ENCODE measurements at places on chromosomes 1 and 21. TPM values are rescaled to one million over a fixed set of nuclear protein-coding genes. Genes with fewer than 3 reads are reported as not detected.

GRCh38 chr1:58584082-58584895 is 7.2 kb upstream of the TACSTD2 start:
- peak; percentile 78 for DNase-seq

- DNase-seq = no peak
Observed at GRCh38 chr1:161499099-161500039, 5.9 kb upstream of the FCGR2A start.

GRCh38 chr1:194821091-194821490 is 1634.7 kb upstream of the B3GALT2 start:
- no peak for DNase-seq

GRCh38 chr1:226799634-226800281 is 60.7 kb upstream of the ITPKB start:
- DNase-seq = no peak

- no peak for DNase-seq
Observed at GRCh38 chr1:198907423-198907746, 268.5 kb downstream of the PTPRC start.

GRCh38 chr1:233485385-233485784 is 128.5 kb upstream of the KCNK1 start:
- no peak for DNase-seq

- no peak for DNase-seq
Observed at GRCh38 chr1:3091334-3091733, 22.3 kb downstream of the PRDM16 start.

GRCh38 chr1:43666608-43667007 is 16.7 kb downstream of the KDM4A start:
- DNase-seq = no peak

GRCh38 chr21:33755354-33755753 is 113.1 kb downstream of the ITSN1 start:
- no peak for DNase-seq

GRCh38 chr1:60916906-60917305 is 165.5 kb upstream of the NFIA start:
- DNase-seq = no peak

- DNase-seq = no peak
Observed at GRCh38 chr1:18128298-18128697, 20.7 kb downstream of the IGSF21 start.

DNA sequence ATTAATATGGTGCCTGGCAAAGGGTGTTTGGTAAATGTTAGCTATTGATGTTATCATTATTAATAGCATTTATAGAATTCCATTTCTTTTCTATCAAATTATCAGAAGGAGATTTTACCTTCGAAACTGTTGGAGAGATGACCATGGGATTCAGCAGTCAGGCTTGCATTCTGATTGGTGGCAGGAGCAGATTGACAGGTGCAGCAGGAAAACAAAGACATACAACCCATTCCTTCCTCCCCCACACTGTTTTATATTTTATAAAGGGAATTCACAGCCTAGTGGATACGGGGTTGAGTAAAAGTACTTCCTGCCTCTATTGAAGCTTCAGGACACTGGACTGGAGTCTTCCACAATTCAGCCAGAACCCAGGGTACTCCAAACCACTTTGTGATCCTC is 55.1 kb upstream of the SYT14 start:
- no peak for DNase-seq

- DNase-seq = no peak
Observed at GRCh38 chr1:199875856-199876255, 151.7 kb upstream of the NR5A2 start.

GRCh38 chr1:150529017-150529416 is 13.5 kb downstream of the FALEC start:
- no peak for DNase-seq

GRCh38 chr1:15090373-15090772 is 63.2 kb upstream of the TMEM51 start:
- no peak for DNase-seq

DNA sequence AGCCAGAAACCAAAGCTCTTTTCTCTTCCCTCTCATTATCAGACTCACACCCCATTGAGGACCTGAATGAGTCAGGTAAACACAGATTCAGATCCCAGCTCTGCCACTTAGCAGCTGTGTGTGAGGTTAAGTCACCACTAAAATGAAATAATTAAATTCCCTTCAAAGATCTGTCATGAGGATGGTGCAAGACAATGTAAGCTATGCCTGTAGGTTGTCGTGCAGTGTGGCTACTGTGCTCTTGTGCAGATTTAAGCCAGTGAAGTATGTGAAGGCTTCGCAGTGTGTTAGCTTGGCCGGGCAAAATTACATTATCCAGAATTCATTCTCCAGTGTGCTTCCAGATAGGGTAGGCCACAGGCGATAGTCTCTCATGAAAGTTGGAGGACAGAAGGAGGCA is 13.6 kb downstream of the UBL4B start:
- no peak for DNase-seq

DNA sequence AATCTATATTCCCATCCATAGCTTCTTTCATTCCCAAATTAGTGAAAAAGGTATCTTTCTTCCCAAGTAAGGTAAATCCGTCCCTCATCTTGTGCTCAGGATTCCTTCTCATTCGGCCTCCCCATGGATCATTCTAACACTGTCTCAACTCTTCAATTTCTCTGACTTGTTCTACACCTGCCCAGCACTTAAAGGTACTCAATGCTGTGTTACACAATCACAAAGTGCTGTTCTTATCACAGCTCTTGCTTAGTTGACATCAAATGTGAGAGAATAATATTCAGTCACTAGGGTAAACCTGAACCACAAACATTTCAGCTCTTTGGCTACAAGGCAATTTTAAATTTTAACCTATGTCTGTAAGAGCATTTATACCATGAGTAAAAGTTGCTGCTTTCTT is 94.8 kb downstream of the DIRAS3 start:
- no peak for DNase-seq

DNA sequence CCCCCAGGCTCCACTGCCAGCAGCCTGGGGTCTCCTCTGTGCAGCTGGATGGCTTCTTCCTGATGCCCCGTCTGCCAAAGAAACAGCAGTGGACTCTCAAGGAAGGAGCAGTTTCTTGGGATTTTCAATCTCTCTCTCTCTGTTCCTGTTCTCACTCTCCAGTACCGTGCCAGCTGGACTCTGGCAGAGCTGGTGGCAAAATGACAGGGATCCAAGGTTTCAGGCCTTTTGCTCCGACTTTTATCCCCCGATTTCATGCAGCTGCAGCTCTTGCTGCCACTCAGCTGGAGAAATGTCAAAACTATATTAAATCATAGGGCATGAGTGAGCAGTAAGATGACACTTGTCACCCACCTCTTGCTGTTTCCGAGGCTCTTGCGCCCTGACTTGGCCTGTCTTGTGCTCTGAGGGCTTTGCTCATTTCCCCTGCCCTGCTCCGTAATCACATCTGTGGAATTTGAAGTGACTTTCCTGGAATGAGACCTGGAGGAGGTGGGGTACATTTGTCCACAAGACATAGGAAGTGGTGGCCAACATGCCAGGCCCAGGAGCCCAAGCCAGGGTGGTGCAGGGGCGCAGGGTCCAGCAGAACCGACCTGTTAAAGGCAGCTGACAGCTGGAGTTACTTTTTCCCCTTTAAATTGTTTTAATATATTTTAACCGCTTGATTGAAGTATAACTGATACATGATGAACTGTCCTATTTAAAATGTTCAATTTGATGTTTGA is 576.2 kb downstream of the PTPRU start:
- no peak for DNase-seq

DNA sequence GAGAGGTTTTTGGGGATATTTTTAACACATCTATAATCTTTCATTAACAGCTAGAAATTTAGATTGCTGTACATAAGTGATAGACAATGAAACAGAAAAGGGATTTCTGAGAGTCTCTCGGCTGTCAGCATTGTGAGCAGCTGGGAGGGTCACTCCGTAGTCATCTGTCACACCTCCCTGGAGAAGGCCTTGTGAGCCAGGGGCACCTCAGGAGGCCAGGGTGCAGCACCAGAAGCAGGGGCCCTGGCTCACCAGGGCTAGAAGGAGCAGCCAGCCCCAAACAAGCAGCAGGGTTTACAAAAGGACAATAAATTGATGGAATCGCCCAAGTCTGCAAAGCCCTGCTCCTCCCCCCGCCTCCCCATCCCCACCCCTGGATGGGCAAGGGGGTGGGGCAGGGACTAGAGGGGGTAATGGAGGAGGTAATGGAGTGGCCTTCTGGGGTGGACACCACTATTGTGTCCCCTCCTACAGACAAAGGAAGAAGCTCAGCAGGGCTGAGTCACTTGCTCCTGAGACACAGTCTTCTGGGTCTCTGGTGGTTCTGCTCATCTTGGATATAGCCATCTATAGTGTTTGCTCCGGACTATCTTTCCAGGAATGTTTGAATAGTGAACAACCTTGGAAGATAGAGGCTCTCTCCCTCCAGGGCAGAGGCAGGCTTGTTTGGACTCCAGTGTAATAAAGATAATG is 263.4 kb downstream of the NPHP4 start:
- no peak for DNase-seq

GRCh38 chr1:179077396-179077795 is 4.5 kb upstream of the TOR3A start:
- DNase-seq = no peak

- DNase-seq = no peak
Observed at GRCh38 chr1:64959986-64960385, 6.4 kb downstream of the JAK1 start.

- DNase-seq = no peak
Observed at GRCh38 chr1:154557248-154557938, 1.1 kb downstream of the UBE2Q1 start.

DNA sequence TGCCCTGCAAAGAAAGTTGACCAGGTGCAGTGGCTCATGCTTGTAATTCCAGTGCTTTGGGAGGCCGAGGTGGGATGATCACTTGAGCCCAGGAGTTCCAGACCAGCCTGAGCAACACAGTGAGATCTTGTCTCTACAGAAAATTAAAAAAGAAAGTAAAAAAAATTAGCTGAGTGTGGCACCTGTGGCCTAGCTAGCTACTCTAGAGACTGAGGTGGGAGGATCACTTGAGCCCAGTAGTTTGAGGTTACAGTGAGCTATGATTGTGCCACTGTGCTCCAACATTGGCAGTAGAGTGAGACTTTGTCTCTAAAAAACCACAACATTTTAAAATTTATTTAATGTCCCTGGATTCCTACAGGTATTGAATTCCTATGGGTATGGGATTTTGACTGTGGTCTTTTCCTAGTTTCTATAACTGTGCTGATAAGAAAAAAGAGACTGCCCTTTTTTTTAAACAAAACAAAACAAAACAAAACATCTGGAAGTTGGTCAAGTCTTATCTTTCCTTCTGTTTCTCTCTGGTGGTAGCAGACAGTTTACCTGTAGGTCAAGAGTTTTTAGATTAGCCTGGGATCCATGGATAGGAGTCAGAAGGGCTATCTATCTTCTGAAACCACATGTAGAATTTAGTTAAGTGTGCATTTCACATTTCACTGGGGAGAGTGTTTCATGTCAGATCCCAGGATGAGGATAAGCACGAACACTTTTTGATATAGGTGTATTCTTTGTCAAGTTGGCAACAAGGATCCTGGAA is 18.8 kb downstream of the UCK2 start:
- DNase-seq = no peak

DNA sequence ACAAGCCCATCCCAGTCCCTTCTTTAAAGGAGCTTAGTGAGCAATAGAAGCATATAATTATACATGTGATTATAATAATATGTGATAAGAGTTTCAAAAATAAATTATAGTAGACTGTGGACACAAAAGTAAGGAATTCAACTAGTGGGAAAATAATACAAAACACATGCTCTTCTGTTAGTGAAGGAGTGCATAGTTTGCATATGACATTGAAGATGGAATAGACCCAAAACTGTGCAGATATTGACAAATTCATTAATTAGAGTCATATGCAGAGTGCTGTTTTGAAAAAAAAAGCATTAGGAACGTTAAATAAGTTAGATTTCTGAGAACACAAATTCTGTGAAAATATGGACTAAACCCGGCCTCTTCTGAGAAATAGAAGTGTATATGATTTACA is 278.8 kb downstream of the ASTN1 start:
- DNase-seq = no peak

- no peak for DNase-seq
Observed at GRCh38 chr1:45854724-45855123, 51.3 kb downstream of the MAST2 start.

Gene DCST1
- total RNA-seq = not detected

Gene DIPK1A
- 18.3 TPM for total RNA-seq

Gene AADACL4
- not detected for total RNA-seq

Gene NOS1AP
- total RNA-seq = 12.2 TPM

Gene LHX4
- not detected for total RNA-seq

Gene RAB3B
- not detected for total RNA-seq

Gene C1orf115
- 9.7 TPM for total RNA-seq

Gene WDR64
- total RNA-seq = not detected
